ENCODE measurements at places on chromosomes 2 and 18.
A peak's percentile ranks its signal among the peaks of the same experiment; 100 is the strongest.

GRCh38 chr2:188952901-188953300 lies 21.3 kb upstream of the COL3A1 start:
- no peak for DNase-seq

DNA sequence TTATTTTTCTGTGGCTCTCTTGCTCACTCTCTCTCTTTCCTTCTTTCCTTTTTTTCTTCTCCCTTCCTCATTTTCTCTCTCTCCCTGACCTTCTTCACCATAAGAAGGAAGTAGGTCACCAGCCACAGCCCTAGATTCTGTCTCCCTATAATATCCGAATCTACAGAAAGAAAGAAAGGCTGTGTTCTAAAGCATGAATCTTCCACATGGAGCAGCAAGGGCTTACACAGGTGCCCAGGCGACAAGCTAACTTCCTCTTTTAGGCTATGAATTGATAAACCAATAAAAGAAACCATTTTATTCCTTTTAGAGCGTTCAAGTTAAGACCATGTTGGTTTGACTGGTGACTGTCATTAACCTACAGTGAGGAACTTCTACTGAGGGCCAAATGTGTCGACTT lies 49.3 kb downstream of the CACNB4 start:
- DNase-seq = no peak

GRCh38 chr2:4291430-4291829 lies 588.1 kb downstream of the DCDC2C start:
- DNase-seq = no peak

DNA sequence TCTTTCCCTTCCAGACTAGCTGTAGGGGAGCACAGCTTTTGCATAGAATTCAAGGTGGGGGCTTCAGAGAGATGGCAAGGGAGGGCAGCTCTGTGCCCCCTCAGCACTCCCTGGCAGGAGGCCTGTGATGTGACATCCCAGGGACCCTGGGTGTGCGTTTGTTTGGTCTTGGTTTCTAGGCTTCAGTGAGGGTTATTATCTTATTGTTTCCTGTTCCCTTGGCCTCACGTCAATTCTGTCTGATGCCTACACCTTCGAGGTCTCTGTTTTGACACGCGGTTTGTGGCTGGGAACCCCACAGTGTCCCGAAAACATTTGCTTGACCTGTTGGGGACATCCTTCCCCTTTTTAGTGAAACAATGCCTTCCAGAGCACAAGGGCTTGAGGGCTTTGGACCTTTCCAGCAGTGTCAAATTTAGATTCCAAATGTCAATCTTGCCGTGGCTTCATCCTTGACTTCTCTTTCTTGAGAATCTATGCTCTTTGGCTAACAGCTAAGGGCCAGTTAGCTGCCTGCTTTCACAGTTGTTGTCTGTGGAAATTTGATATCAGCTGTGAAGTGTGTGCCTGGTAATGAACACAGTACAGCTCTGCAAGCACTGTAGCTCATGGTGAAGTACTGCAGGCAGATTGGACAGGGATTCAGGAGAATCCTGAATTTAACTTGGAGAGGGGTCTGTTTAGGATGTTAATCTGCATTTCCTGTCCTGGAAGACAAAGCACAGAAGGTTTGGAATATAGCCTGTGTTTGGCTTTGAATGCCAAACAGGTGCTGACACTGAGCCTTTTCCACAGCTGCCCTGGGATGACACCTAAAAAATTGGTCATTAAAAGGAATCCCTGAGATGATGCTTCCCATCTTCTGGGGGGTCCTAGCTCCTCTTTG lies 108.2 kb upstream of the CXCR4 start:
- DNase-seq = peak; percentile 39

DNA sequence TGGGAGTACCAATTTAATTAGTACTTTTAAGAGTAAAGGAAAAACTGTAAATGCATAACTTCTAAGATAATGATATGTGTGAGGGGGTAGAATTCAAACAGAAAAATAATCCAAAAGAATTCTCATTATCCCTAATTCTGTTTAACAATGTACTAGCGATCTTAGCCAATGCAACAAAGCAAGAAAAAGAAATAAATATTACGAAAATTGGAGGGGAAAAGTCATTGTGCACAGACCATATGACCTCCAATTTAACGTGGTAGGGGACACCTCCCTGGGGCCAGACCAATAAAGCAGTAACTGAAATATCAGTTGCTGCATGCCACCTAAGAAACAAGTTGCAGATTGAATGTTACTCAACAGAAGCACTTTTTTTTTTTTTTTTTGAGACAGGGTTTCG lies 25.9 kb upstream of the PEX13 start:
- DNase-seq = no peak
